ENCODE measurements at places on chromosomes 6 and 20.

DNA sequence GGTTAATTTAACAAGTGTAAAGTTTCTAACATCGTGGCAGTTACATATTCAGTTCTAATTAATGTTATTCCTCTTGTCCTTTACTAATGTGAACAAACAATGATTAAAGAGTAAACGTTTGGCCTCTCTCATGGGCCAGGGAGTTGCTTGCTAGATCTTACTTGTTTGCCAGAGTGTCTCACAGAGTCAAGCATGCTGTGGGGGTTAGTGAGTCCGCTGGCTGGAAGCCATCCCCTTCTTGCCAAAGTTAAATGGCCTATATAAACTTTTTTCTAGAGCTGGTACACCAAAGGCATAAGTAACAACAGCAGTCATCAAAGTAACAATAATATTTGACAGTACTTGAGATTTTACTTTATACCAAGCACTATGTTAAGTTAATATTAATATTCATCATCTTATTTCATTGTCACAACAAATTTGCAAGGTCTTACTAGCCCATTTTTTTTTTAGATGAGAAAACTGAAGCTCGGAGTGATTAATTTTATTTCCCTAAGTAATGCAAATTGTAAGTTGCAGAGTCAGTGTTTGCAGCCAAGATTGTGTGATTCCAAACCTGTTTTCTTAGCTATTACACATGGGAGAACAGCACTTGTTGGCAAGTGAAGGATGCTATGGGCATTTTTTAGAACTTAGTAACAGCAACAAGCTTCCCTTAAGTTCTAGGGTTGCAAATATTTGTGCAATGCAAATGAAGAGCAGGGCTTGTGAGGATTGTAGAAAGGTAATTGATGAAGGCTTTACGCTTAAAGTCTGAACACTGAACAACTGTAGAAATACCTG is 224.5 kb downstream of the RFPL4B start:
- no peak for DNase-seq

- no peak for DNase-seq
Measured at GRCh38 chr6:115612796-115613479, 447.8 kb downstream of the FRK start.

- no peak for DNase-seq
Measured at GRCh38 chr20:48879612-48880245, 41.8 kb upstream of the ARFGEF2 start.

GRCh38 chr20:50305636-50306477 is 115.2 kb downstream of the CEBPB start:
- no peak for DNase-seq

- DNase-seq, result no peak
Measured at GRCh38 chr20:23077277-23077676, 8.8 kb downstream of the CD93 start.

GRCh38 chr6:46967826-46968349 is 46.1 kb upstream of the ADGRF5 start:
- DNase-seq, result no peak

- no peak for DNase-seq
Measured at GRCh38 chr6:139713424-139713823, 339.0 kb upstream of the CITED2 start.

DNA sequence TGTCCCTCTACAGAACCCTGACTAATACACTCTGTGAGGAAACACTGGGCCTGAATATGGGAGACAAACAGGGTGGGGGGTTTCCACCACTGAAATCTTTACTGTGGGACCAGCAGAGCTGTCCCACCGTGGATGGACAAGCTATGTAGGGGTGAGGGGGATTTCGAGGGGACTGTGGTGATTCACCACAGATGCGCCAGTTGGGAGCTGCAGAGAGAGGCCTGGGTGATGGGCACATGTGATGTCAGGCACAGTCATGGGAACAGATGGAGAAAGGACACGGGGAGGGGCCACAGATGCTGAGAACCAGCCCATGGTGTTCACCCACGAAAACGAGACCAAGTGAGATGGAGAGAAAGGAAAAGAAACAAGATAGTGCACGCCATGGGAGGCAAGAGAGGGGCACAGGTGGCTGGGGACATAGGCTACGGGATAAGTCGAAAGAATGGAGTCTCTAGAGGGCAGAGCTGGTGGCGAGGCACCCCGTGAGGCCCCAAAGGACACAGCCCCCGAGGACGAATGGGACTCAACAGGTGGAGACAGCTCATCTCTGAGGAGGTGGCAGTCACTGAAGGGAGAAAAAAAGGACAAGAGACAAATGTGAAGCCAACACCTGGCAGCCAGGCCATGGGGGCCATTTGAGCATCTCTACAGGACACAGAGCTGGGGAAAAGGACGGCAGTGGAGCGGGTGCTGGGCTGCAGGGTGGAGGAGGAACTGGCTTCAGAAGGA is 10.5 kb upstream of the RAMACL start:
- no peak for DNase-seq

- no peak for DNase-seq
Measured at GRCh38 chr6:151327101-151327500, 64.3 kb downstream of the ZBTB2 start.

DNA sequence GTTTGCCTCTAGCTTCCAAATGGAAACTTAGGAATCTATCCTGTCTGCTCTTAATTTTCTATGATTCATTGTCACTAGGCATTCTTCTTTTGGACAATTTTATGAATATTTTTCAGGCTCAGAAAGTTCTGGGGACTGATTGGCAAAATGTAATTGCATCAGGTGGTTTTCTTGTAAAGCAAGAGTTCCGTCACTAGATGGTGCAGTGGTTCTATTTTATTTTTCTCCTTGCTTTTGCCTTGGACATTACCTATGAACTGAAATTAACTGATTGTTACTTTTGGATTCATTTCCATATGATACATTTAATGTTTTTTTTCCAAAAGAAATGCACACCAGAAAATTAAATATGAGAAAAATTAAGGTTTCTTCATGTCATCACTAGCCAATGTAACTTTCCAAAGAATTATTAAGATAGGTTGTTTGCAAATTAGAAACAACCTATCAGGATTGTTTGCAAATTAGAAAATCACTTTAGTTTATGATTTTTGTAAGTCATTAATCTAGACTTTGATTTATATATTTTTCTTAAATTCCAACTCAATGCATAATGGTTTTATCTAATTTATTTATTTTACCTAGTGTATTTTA is 48.0 kb downstream of the TMEM170B start:
- DNase-seq, result no peak

DNA sequence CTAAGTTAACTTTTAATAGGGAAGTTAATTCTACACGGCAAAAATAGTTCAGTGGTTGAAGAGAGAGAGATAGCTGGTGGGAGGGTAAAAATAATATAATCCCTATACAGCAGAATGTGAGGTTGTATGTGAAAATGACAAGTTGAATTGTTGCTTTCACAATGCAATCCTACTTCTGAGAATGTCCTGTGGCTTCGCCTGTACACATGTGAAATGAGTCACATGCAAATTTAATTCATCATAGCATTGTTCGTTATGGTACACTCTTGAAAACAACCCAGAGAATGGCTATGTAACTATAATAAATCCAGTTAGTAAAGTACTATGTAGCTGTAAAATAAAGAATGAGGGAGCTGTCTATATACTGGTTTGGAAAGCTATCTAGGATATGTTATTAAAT is 46.0 kb upstream of the HINT3 start:
- DNase-seq, result no peak

DNA sequence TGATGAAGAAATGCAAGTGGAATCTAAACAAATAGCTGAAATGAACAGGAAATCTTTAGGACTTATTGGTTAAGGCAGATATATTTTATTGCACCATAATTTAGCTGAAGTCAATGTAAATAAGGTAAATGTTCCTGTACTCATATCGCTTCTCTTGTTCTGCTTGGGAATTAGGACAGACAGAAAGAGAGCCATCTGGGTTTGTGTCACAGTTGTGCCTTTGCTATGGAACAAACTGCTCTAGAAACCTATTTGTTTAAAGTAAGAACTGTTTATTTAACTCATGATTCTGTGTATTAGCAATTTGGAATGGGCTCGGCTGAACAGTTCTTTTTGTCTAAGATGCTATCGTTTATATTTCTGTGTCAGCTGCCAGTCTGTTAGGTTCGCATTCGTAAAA is 143.8 kb upstream of the KHDRBS2 start:
- no peak for DNase-seq

DNA sequence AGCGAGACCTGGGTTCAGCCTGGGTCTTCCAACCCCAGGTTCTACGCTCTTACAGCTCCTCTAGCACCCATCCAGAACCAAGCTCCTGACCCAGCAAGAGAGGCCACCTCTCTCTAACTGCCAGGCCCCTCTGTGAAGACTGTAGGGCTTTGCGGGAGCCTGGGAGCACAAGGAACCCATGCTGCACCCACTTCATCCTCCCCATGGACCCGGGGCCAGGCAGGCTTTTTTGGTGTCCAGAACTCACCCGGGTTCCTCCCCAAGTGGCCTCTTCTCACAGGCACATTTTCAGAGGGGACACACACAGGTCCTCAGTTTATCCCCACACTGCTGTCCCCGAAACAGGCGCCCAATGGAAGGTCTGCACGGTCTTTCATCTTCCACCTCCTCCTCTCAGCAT is 145.9 kb downstream of the SYNDIG1 start:
- no peak for DNase-seq

- no peak for DNase-seq
Measured at GRCh38 chr6:13927203-13927602, 2.5 kb downstream of the RNF182 start.

GRCh38 chr6:89284963-89285735 is 29.9 kb downstream of the GABRR2 start:
- DNase-seq, result no peak

GRCh38 chr6:45132658-45133294 is 195.4 kb upstream of the RUNX2 start:
- DNase-seq, result no peak

- no peak for DNase-seq
Measured at GRCh38 chr6:4848382-4849068, 72.3 kb downstream of the CDYL start.

- no peak for DNase-seq
Measured at GRCh38 chr6:131645846-131646245, 8.7 kb downstream of the ENPP3 start.

- DNase-seq, result no peak
Measured at GRCh38 chr6:43869079-43869710, 99.2 kb downstream of the VEGFA start.

DNA sequence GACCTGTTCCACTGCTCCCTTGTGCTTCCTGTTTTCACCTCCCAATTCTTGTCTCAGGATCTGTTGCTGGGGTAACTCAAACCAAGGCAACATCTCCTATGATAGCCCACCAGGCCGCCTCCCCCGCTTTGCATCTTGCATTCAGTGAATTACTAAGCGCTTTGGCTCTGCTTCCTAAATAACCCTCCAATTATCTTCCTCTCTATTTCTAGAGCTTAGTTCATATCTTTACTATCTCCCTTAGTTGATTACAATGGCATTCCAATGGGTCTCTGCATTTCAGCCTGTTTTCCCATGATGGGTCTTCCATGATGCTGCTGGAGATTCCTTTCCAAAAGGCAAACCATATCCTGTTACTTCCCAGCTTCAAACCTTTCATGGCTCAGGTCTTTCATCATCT is 117.2 kb upstream of the FERMT1 start:
- DNase-seq, result no peak

DNA sequence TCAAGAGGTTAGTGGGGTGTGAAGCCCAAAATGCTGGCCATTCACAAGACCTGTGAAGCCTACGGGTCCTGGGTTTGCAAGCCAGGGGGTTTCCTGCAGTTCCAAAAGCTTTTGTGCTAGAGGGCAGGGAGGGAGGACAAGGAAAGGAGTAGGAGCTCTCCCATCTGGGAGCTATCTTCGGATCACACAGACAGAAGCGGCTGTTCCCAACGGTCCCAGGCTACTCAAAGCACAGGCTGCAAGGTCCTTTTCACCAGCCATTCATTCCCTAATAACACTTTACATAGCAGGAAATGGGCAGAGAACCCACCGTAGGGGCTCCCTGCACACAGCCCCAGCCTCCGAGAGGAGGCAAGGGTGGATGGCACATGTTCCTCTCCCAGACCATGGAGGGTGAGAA is 296.9 kb downstream of the FOXC1 start:
- DNase-seq, result no peak

- DNase-seq, result no peak
Measured at GRCh38 chr6:142566628-142567396, 265.0 kb downstream of the ADGRG6 start.

DNA sequence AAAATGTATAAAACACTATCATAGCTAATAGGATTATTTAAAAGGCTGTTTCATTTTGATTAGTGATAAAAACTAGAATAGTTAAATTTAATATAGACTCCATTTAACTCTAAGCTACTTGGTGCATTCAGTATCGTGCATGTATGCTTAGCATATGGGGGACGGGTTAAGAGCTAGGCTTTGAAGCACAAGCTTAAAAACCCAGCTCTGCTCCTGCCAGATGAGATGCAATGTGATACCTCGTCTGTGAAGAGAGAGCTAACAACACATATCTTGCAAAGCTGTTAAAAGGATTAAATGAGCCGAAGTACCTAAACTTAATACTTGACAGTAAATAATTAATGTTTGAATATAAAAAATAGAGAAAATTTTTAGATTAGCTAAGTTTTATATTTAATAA is 42.2 kb downstream of the DTNBP1 start:
- no peak for DNase-seq

GRCh38 chr6:106666282-106667021 is 37.1 kb downstream of the QRSL1 start:
- no peak for DNase-seq

GRCh38 chr6:168919470-168920179 is 334.0 kb downstream of the THBS2 start:
- no peak for DNase-seq

DNA sequence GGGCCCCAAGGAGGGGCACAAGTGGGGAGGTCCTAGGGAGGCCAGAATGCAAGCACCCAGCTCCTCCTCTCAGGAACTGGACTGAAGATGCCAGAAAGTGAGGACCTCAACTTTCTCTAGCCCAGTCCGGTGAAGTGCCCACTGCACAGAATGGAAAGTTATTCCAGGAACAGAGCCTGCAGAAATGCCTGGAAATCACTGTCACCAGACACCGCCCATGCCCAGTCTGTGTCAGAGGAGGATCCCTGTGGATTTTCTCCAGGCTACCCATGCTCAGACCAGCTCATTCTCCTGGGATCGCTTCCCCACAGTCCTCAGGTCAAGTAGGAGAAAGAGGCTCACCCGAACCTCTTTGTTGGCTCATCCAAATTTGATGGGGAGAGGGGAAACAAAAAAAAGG is 6.5 kb downstream of the PRPH2 start:
- DNase-seq, result no peak

DNA sequence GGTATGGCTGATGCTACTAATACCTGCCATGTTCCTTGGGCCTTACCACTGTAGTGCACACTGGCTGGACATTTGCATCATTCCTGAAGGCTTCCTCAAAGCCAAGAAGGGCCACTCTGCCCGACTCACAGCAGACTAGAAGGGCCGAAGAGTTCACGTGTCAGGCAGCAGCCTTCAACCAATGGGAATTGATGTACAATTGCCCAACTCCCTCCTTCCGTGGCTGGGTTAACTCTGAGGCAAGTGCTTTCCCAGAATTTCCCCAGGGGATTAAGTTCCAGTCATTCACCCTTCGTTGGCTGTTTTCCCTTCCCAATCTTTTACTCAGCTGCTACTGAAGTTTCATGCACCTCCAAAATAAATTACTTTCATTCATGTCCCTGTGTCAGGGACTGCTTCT is 29.8 kb downstream of the PSMB9 start:
- DNase-seq, result no peak

Measured in urinary bladder (tissue), 4 donors.